ENCODE measurements at places on chromosomes 1 and 21.

GRCh38 chr1:228911225-228912210, 176.2 kb downstream of the RHOU start:
- DNase-seq = no peak

DNA sequence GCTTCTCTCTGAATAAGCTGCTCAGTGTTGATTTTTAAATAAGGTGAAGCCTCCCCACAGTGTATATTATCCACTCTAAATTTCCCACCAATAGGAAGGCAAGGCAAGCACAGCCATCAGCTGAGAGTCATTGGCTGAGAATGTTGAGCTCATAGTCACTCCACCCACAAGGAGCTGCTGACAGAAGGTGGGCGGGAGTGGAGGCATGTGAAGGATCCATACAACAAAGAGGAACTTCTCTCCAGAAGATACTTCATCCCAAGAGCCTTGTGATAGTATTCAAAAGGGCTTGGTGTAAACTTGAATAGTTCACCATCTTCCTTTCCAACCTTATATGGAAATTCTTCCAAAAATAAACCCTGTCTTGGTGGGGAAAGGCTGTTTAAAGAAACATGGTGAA, 42.8 kb downstream of the SAMD13 start:
- DNase-seq = no peak

DNA sequence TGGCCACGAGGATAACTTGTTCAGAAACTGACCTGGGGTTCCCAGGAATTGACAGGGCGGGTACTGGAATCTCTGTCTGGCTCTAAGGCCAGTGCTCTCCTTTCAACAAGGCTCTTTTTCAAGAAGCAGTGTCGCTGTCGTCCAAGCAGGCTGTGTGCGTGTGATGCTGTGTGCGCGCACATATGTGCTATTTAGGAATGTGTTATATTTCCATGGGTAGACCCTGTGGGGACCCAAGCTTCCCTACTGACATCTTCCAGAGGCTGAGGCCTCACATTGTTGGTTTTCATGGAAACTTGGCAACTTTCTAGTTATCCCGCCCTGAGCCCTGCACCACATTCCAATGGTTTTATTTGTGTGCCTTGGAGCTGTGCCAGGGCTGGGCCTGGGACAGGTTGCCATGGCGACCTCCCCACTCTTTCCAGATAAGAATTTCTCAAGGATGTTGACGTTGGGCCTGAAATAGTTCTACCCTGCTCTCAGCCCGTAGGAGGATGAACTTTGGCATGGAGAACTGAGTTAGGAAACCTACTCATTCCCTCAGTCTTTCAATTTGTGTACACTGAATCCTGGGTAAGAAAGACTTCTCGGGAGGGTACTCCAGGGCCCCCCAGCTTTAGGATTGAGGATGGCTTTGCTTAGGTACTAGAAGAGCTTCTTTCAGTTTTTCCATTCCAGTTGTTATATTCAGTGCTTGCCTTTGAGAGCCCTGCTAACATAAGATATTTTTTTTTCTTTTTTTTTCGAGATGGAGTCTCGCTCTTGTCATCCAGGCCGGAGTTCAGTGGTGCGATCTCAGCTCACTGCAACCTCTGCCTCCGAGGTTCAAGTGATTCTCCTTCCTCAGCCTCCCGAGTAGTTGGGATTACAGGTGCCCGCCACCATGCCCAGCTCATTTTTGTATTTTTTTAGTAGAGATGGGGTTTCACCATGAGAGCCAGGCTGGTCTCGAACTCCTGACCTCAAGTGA, 38.8 kb upstream of the SRSF10 start:
- DNase-seq = no peak

DNA sequence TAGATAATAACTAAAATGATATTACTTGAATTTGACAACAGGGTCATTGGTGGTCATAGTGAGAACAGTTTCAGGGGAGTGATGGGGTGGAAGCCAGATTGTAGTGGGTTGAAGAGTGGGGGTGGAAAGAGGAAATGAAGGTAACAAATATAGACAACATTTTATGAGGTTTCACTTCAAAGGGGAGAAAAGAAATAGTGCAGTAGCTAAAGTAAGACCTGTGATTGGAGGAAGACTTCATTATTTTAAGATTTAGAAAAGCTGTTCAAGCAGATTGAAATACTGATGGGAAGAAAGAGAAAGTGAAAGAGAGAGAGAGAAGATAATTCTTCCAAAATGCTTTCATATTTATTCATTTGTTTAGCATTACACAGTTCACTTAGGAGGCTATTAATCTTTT, 52.0 kb upstream of the KCNA3 start:
- no peak for DNase-seq

DNA sequence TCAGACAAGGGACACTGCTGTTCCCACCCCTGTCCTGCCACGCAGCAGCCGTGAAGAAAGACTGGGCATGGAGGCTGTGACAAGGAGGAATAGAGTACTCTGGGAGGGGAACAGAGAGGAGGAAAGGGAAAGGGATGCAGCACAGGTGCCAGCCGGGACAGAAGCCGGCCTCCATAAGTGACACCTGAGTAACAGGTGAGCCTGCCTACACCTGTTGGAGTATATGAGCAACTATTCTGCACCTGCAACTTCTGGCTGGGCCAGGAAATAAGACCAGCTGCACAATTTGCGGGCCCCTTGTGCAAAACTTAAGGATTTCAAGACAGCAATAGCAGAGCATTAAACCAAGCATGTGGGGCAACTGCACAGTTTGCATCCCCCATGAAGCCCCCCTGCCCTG, 72.5 kb upstream of the GOLT1A start:
- no peak for DNase-seq

DNA sequence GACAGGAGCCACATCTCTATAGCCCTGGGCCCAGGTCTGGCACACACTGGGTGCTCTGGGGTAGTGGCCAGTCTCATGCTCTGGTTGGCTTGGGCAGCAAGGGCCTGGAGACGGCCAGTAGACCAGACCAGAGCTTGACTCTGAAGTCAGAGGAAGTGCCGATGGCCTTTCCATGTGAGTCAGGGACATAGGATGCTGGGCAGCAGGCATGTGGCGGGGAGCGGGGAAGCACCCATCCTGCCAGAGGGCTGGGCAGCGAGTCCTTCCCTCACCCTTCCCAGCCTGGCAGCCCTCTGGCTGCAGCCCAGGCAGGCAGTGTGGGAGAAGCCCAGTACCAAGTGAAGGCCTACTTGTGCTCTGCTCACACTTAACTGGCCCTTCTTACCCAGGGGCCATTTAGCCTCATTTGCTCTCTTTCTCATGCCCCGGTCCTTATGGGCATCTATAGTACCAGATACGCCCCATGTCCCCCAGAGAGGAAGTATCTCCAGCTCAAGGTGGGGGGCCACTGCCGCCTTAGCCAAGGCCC, 3.3 kb downstream of the GPR153 start:
- DNase-seq = no peak

All from NCI-H2081 treated with DMSO at 0.1 percent for 48 hours (cell line).